ENCODE measurements at places on chromosomes 2 and 18.

- DNase-seq, result no peak
Measured at GRCh38 chr2:126894585-126895182, 4.0 kb upstream of the TEX51 start.

GRCh38 chr2:102356381-102356712 lies 751 bp downstream of the IL18R1 start:
- no peak for DNase-seq

DNA sequence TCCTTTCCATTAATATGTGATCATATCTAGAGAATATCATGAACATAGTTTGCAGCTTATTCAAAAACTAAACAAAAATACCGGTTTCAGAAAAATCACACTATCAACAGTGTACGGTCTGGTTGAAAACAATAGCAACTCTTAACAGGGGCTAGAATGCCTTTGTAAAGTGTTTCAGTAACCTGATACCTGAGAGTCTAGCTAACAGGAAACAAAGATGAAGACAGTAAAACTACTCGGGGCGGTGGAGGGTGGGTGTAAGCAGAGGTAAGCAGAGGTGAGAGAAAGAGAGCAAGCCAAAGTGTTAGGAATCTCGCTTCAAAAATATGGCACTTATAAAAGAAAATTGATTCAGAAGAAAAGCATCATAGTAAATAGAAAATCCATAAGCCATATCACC lies 109.0 kb upstream of the RGPD4 start:
- DNase-seq, result no peak

DNA sequence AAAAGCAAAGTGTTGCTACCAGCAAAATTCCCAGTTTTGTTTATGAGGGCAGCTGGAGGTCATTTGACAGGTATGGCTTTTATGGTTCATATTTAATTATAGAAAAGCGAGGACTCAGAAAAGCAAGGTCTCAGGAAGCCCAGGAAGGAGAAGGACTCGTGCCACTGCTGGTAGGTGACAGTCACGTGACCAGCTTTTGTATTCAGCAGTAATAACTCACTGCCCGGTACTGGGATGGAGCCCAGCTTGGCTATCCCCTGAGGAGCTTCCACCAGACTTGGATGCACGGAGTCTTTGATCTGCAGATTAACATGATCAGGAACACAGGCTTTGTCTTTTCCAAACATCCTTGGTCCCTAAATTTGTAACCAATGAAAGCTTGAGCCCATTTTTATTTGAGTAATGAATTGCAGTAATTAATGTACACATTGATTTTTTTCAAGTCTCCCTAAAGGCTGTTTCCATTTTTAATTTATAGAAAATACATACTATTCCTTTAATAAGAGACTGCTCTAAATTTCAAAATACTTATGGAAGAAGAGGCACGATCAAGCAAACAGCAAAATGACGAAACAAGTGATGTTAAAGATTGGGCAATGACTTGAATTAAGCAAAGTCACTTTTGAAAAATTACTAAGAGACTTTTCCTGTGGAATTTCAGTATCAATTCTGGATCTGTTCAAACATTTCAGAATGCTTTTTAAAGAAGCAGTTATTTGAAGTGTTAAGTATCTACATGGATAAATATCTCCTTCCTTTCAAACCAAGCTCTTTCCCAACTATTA lies 251.7 kb upstream of the HNRNPA3 start:
- no peak for DNase-seq

DNA sequence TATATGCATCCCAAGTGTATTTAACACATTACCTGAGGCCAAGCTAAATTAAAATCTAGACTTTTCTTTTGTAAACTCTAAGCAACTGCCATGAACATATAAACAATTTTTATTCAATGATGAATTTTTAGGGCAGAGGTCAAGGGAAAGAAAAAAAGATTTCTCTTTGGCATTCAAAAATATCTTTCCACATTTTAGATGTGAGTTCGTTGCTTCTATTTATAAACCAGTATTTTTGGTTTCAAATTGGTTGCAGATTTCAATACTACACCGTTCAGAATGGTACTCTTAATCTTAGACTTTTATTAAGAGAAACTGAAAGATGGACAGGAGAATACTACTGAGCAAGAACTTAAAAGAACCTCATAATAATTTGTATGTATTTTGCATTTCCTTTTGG lies 293.6 kb upstream of the CCDC68 start:
- DNase-seq, result no peak

DNA sequence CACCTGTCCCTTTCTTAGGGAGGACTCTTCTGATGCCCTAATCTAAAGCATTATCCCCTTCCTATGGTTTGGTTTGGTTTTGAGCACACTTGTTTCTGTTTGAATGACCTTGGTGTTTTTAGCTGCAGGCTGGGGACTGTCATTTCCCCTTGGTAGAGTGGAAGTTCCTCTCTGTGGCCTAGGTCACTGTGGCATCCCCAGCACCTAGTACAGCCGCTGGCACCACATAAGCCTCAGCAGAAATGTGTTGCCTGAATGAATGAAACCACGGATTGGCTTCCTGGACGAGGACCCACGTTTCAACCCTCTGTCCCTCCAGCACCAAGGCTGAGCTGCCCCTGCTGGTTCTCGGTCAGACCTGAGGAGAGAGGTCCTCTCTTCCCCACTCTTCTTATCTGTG lies 159.9 kb downstream of the CTIF start:
- DNase-seq, result no peak

DNA sequence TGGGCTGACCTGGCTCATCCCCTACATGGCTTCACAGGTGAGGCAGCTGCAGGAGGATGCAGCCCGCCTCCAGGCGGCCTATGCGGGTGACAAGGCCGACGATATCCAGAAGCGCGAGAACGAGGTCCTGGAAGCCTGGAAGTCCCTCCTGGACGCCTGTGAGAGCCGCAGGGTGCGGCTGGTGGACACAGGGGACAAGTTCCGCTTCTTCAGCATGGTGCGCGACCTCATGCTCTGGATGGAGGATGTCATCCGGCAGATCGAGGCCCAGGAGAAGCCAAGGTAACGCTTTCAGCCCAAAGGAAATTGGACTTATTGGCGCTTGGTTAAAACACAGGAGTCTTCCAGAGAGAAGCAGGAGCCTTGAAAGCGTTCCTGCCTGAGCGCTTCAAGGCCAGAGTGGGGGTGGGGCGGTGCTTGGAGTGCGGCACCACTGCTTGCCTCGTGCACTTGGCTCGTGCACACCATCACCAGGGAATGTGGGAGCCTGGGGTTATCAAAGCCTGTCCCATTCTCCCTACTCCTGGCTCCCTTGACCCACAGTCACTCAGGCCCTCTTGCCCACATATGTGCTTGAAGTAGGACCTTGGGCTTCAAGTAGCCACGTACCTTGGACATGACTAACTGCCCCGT lies 69.8 kb upstream of the EML6 start:
- no peak for DNase-seq

DNA sequence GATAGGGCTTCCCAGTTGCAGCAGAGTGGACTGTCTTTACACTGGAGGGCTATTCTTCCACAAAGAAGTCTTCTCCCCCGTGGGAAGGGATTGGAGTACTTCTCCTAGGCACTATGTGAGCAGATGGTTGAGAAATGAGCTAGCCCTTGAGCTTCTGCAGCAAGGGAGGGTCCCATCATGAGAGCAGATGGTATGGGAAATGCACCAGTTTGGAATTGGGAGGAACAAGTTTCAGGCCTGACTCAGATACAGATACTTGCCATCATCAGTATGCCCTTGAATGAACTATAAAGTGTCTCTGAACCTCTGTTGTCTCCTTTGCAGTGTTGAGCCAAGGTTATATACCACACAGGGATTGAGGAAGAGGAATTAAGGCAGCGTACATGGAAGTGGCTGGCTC lies 757.4 kb downstream of the RNF144A start:
- no peak for DNase-seq

GRCh38 chr2:224208007-224208406 lies 168.9 kb upstream of the SERPINE2 start:
- DNase-seq, result no peak

DNA sequence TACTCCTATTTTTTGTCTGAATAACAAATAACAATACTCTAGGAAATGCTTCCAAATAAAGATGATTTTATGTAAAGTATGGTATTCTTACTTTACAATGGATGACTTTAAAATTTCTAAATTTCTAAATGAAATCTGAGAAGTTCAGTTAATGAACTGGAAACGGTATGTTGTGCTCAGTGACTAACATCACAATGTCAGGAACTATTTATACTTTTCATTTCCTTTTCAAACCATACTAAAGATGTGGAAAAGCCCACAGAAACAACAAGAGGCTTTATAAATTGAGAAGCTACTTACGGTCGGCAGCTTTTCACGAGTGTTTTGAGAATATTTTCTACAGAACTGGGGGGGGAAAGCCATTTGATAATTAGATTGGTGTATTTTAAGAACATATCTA lies 31.1 kb downstream of the PSME4 start:
- no peak for DNase-seq

DNA sequence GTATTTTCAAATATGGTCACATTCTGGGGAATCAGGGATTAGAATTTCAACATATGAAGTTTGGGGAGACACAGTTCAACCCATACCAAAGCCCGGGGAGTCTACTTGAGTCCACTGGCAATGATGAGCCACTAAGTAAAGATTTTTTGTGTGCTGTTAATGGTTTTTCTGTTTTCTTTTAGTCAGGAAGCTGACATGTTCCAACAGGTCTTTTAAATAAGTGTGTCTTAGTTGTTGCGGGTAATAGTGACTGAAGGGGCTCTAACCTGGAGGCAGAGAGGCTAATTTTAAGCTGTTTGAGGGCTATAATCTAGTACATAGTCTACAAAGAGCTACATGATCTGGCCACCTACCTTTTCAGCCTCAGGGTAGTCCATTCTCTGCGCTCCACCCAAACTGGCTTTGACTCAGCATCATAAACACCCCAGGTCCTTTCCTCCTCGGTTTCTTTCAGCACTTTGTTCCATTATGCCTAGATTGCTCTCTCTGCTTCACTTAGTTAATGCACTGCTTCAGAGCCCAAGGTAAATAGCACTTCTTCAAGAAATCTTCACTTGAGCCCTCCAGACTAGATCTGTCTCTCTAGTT lies 17.6 kb upstream of the UBE2E3 start:
- no peak for DNase-seq

GRCh38 chr18:50902797-50903196 lies 23.9 kb downstream of the ME2 start:
- no peak for DNase-seq

- DNase-seq, result no peak
Measured at GRCh38 chr2:230430957-230431910, 15.2 kb downstream of the SP100 start.

All from activated naive CD4-positive, alpha-beta T cell (primary cell).